ENCODE measurements at places on chromosomes 7 and 10.

GRCh38 chr7:3657206-3657605, 356.2 kb downstream of the SDK1 start:
- DNase-seq, result no peak

GRCh38 chr7:1526271-1526754, 4.2 kb upstream of the MAFK start:
- no peak for DNase-seq

DNA sequence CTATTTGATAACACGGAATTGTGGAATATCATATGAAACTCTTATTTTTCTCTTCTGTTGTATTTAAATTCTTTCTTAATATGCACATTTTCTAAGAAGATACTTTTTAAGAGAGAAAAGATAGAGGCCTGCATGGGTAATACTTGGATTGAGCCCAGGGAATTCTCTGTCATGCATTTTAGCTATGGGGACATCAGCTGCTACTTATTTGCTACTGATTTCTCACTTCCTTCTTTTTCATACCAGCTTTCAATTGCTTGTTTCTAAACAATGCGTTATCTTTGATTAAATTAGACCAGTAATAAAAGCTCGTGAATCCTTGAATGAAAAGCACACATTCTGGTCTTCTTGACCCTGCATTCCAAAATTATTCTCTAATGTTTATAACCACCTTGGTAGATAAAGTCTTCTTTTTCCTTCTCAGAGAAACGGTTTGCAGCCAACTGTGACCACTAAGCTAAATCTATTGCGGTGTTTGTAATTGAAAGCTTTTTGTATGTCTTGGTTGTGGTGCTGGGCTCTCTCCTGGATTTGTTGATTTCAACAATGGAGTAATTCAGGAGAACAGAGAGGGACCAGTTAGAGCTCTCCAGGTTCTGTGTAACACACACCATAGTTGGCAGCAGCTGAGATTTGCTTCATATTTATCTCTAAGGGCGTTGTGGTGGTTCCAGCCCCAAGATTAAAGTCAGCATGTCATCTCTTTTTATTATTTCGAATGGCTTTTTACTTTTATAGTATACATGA, 139.3 kb downstream of the PPP1R9A start:
- DNase-seq, result no peak

DNA sequence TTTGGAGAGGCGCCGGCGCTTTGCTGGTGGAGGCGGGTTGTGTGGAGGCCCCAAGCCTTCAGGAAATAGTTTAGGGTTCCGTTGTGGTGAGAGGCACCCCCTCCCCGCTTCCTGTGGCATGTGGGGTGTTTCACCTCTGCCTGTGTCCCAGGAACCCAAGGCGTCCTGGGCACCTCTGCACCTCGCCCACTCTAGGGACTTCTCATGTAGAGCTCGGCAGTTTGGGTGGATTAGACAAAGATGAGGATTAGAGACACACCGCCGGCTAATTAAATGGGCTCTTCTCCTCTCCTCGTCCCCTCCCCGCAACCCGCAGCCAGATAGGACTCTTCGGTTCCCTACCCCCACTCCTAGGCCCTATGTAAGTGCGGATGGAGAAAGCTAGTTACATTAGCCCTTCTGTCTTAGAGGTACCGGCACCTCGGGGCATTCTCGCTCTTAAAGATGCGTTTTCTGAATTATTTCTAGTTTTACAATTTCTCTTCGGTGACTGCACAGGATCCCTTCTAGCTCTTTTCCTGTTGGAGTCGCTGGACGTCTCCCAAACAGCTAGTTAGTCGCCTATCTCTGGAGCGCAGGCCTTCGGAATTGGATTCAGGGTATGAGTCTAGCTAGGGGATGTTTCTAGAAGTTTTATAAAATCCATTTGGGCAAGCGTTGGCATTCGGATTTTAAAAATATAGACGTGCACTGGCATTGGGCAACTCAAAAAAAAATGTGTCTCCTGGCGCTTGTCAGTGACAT, 7.8 kb downstream of the PTF1A start:
- DNase-seq, result no peak

DNA sequence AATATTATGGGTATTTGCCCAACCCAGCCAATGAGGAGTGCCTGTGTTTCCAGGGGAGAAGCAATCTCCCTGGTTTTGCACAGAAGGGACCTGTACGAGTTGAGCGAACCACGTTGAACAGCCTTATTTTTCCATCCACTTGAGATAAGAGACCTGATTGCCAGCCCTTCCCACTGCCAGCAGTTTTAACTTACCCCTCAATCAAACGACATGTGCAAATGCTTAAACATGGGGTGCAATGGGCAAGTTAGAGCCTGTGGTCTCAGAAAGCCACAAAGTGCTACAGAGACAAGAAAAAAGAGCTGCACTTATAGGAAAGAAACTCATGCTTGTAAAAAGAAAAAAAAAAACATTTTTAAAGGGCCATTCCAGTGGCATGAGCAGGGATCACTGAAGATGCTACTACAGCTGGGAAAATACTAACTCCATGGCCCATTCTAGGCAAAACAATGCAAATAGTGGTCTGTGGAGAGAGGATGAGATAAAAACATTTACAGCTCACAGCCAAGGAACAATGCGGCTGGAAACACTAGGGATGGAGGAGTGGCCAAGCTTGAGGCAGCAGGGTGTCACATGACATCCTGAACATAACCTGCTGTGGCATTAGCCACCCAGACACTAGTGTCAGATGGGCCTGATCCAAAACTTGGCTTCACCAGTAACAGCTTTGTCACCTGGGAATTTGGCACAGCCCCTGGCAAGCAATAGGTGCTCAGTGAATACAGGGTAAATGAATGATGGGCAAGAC, 162.8 kb downstream of the ELMO1 start:
- no peak for DNase-seq

DNA sequence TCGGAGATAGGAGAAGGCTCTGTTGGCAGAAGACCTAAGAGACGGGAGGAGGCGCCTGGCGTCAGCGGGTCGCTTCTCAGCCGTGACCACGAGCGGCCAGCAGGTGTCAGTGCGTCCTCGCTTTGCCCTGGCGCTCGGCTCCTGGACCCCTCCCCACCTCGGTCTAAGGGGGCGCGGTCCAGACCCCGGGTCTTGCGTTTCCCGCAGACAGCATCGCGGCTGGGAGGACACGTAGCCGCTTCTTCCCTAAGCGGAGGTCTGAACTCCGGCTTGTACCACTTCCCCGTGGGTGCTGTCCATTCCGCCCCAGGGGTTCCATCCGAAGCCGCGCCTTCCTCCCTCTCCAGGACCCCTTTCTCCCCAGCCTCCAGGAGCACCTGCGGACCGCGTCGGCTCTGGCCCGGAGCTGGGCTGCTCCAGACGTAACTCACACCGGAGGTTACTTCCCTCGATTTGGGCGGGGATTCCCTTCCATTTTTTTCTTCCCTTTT, 593 bp upstream of the ADRA2A start:
- DNase-seq, result peak; percentile 14

- DNase-seq, result no peak
These were observed 75.4 kb upstream of the ATP6V0A4 start for GRCh38 chr7:138873220-138873892.

- DNase-seq, result no peak
These were observed 16.2 kb downstream of the ATG9B start for GRCh38 chr7:151008143-151008510.

DNA sequence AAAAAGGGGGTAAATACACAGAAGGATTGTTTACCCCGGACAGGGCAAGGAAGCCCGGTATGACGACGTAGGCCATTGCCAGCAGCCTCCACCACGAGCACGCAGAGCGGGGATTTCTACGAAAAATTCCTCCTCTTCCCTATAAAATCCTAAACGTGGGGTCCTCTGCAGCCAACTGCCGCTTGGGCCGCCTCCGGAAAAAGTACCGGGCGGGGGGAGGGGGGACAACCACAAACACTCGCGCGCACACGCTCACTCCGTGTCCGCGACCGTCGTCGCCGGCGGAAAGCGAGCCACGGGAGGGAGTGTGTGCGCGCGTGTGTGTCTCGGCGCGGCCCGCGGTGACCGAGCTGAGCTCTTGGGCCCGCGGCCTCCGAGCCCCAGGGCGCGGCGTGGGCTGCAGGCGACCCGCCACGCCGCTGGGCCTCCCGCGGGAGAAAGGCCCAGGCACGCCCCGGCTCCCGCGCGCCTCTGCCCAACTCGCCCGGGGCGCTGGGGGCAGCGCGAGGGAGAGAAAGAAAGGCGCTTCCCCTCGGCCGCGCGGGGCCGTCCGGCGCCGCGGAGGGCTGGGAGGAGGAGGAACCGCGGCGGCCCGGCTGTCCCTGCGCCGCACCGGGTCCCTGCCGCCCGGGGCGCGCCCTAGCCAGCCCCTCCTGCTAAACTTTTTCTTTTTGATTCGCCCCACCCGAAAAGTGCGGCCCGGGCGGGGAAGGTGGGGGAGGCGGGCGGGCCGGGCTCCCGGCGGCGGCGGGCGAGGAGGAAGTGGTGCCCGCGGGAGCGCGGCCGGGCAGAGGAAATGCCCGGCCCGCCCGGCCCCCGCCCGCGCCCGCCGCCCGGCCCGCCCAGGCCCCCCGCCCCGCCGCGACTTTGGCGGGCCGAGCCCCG, 1.5 kb downstream of the CTBP2 start:
- no peak for DNase-seq

GRCh38 chr10:131964298-131964697, 17.4 kb downstream of the BNIP3 start:
- no peak for DNase-seq

DNA sequence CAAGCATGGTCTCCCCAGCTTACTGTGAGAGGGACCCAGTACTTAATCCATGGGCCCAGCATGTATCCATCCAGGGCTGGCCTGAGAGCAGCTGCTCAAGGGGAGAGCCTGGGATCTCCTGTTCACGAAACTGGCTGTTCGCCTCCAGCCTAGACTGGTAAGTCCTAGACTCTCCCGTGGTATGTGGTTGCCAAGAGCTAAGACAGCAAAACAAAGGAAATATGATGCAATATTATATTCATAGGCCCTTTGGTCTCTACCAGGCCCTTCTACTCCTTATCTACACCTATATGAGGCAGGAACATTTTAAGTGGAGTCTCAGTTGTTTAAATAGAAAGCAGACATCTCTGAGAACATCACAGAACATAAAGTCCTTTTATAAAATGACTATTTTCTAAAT, 28.9 kb upstream of the STK17A start:
- no peak for DNase-seq

DNA sequence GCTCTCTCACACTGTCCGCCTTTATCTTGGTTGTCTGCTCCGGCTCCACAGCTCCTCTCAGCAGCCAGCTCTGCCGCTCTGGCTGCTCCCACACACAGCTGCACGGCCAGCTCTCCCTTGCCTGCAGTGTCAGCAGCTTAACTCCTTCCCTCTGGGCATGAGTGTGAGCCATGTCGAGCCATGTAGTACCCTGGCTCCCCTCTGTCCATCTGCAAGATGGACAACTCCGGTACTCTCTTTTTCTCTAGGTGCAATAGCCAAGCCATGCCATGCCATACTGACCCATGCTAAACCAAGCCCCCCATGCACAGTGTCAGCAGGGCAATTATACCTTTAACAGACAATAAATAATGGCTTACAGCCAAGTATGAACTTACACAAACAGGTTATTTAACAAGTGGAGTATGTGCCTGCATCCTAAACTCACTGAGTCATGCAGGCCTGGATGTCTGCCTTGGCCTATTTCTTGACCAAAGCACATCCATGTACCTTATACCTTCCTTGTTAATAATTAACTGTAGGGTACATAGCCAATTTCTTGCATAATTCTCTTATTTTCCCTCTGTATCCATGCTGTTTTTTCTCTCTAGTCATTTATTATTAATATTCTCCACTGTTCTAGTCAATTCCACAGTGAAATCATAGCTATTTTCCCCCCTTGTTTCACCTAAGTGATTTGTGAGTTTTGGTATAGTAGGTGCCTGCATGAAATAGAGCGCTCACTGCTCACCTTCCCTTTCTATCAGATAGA, 170.9 kb downstream of the CDK14 start:
- DNase-seq, result no peak

GRCh38 chr10:124875596-124875995, 66.3 kb upstream of the ZRANB1 start:
- no peak for DNase-seq

DNA sequence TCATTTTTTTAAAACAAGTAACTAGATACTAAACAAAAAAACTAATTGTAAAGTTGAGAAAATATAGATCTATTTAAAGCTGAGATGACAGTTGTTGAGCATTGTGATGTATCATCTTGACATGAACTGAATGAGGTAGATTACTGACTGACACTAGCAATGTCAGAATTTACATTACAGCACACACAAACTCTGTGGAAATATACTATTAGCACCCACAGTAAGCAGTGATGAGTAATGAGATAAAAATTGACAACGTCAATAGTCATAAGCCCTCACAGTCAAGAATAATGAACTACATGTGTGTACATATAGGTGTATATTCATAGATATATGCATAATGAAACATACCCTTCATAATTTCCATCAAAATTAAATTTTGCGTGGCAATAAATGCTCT, 368.4 kb downstream of the TFEC start:
- no peak for DNase-seq

- DNase-seq, result no peak
These were observed 64.4 kb upstream of the PLPP4 start for GRCh38 chr10:120392671-120393079.

GRCh38 chr7:157409149-157409752, 72.4 kb downstream of the DNAJB6 start:
- DNase-seq, result no peak

DNA sequence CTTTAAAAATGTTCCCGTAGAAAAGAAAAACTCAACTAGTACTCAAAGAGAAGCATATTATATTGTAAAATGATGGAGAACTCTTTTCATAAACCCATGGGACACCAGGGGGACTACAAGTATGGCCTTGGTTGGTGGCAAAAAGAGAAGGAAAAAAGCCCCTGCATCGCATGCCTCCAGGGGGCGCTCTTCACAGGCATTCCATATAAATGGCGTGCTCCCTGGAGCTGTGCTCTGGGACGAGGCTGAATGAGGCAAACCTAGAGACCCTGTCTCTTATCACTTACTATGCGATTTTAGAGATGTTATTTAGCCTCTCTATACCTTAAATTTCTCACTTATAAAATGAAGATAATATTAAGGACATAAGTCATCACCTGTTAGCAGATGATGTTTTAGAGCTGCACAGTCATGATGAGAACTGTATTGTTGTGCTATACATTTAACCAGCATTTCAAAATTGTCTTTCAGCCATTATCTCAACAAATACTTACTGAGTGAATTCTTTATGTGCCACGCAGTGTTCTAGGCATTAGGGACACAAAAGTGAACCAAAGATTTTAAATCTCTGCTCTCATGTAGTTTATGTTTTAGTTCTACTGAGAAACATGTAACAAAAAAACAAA, 105.8 kb downstream of the ARHGAP21 start:
- DNase-seq, result no peak

DNA sequence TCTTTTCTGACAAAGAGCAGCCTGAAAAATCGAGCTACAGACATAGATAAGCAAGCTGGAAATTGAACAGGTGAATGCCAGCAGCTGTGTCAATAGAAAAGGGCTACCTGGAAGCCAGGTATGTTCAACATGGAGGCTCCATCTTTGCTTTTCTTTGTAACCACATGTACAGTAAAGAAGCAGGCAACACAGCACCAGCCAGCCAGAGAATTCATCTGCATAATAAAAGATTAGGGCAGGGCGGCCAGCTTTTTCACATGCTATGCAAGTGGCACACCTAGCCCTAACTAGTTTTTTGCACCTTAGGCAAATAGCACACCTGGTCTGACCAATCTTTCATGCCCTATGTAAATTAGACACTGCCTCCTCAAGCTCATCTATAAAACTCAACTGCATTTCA, 25.7 kb downstream of the COG5 start:
- no peak for DNase-seq

Data from activated CD8-positive, alpha-beta memory T cell treated with anti-CD3 and anti-CD28 coated beads for 1 hour (primary cell).